ENCODE measurements at places on chromosomes 1 and 21.

GRCh38 chr1:226704169-226704937 lies 34.7 kb downstream of the ITPKB start:
- no peak for DNase-seq

DNA sequence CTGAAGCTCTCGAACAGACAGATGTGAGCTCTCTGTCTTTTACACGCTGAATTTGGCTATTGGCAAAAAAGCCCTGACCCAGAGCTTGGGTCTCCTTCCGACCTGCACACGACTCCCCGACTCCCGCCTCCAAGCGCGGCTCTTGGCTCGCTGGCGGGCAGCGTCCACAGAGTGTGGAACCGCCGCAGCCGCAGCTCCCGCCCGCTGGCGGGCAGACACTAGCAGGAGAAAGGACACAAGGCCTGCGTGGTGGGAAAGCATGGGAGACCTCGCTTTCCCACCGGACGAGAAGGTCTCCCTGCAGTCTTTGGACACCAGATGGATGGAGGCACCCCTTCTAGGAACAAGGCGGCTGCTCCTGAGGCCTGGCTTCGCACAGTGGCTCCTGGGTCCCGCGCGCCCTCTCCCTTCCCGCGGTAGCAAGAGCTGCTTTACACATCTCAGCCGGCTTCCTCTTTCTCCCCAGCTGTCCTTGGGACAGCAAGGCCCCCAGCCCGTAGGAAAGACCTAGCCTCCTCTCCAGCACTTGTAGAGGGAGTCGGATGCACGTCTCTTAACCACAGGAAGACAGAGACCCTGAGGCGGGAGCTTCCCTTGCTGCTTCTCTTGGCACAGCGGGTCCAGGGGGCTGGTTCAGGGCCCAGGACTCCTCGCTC lies 92.1 kb downstream of the PRKAB2 start:
- peak; percentile 5 for DNase-seq

DNA sequence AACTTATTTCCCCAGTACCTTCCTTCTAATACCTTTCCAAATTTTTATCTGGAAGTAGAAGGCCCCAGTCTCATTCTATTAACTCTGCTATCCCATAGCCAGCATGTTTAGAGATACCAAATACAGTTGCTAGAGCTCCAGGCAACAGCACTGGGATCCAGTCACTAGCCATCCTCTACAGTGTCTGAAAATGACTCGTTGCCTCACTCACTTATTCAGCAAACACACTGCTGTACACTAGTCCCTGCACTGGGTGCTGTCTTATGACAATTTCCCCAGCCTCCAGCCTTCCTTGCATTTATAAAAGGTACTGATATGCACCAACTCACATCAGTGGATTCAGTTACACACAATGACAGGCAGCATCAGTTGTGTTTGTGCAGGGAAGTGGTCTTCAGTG lies 179.0 kb downstream of the DSCAM start:
- no peak for DNase-seq

DNA sequence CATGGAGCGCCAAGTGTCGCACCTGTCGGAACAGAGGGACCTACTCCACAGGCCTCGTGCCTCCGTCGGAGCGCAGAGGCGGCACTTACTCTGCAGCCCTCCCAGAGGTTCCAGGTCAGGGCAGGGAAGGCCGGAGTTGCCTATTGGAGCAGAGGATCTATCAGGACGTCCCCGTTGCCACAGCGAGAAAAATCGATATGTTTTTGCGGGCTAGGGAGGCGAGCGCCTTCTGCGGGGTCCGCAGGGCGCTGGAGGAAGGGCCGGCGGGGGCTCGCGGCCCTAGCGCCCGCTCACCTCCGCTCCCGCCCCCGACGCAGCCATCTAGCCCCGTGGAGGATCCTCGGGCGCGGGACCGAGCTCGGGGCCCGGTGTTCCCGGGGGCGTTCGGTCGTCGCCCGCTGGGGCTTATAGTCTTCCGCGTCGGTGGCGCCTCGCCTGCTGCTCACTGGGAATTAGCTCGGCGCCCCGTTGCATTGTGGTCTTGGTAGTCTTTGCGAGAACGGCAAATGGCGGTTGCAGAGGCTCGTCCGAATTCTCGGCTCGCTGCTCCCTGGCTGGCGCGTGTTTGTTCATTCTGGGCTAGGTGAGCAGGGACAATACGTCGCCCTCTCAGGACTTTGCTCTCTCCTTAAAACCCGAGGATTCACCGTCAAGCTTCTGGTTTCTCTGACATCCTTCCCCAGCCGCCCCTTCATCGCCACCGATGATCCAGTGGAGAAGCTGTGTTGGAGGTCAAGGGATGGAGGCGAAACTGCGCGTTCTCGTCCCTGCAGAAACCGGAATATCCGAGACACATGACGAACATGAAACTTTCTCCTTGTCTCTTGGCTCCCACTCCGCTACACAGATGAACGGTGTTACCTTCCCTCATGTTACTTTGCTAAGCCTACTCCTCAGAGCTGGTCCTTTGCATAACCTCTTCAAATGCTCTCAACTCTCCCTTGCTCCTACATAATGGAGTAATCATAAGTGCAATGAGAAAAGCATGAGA lies at the start of gene JTB:
Gene JTB, minus strand, starts transcription at position 425 of the 991 bp plus-strand sequence. Its CDS starts 422 bp downstream, at position 3.
- DNase-seq: peak; percentile 82

DNA sequence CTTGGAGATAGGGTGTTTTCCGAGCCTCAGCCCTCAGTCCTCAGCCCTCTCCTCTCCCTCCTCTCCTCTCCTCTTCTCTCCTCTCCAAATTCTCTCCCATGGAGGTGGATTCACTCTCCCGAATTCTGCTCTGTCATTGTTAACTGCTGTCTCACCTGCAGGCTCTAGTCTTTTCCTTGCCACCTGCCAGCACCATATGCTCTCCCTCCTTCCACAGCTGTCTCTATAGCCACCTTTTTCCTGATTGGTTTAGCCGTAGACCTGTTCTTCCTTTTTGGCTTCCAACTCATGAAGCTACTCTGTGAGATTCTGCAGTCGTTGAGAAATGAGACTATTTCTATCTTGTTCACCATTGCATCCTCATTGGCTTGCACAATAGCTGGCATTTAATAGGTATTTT lies 19.7 kb downstream of the COG2 start:
- no peak for DNase-seq

GRCh38 chr1:66384258-66384921 lies 149.6 kb upstream of the SGIP1 start:
- no peak for DNase-seq

DNA sequence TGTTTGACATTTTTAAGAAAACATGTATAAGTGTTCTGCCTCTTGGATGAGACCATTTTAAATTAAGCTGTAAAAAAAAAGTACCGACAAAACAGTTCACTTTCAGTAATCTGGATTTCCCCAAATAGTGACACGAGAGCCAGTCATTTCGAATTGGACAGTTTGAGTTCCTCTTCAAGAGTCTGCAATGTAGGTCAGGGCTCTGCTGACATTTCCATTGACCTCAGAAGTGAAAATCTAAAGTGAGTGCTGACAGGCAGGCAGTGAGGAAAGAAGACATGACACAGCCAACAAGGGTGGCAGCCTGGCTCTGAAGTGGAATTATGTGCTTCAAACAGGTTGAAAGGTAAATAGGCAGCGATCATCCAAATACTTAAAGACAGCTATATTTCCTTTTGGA lies at the start of gene IL23R:
Gene IL23R, plus strand, starts transcription at position 259 of the 400 bp plus-strand sequence. CDS start 1,667 bp downstream, outside the sequence.
- no peak for DNase-seq

- peak; percentile 28 for DNase-seq
These were observed 10.6 kb downstream of the GFI1 start for GRCh38 chr1:92476071-92476631.

GRCh38 chr1:204001166-204001901 lies 71.6 kb upstream of the SOX13 start:
- DNase-seq: no peak

- no peak for DNase-seq
These were observed 158.7 kb downstream of the DSCAM start for GRCh38 chr21:40688106-40688864.

GRCh38 chr21:38365521-38365920 lies 108.7 kb downstream of the KCNJ15 start:
- DNase-seq: no peak

- no peak for DNase-seq
These were observed 33.2 kb downstream of the KCND3 start for GRCh38 chr1:111956155-111956771.

DNA sequence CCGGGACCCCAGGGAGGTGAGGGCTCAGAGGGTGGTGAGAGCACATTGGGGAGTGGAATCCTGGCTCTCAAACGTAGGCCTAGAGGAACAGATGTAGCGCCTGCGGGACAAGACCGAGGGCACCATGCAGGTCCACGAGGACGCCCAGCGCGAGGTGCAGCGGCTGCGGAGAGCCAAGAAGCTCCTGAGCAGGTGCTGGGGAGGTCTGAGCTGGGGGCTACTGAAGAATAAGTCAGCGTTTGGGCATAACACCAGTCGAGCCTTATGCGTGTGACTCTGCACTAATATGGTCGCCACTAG lies 2.6 kb upstream of the NBPF3 start:
- no peak for DNase-seq

GRCh38 chr1:227343206-227343605 lies 24.9 kb upstream of the CDC42BPA start:
- no peak for DNase-seq

DNA sequence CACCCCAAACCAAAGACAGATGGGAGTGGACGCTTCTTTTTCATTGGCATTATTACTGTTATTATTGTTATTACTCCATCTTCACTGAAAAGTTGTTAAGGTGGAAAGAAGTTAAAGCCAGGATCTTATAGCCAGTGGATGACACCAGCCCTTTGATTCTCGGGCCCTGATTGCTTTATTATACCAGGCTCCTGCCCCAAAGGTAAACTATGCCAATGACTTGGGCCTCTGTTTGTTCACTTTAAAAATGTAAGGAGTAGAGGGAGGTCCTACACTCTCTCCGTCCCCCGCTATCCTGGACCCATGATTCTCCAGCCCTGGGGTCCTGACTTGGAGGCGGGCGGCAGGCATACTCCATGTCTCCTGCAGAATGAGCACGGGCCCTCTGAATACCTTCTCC lies 106.8 kb downstream of the TOMM20 start:
- DNase-seq: no peak

DNA sequence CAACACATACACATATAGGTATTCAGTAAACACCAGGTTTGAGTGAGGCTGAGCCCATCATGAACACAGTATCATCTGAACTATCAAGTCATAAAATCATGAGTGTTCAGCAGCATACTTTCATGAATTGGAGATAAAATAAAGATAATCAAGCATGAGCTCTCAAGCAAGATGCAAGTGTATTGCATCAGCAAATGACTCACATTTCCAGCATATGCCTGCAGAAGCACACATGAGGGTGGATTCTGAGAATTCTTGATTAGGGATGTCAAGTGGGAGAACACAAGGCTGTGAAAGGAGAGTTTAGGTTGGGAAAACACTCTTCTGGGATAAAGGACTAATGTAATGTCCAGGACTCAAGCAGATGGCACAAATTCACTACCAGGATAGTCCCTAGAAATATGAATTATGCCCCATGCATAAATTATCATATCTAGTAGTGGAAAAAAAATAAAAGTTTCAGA lies 299.2 kb downstream of the SRGAP2C start:
- no peak for DNase-seq

GRCh38 chr1:64871256-64871655 lies 95.1 kb downstream of the JAK1 start:
- DNase-seq: no peak

DNA sequence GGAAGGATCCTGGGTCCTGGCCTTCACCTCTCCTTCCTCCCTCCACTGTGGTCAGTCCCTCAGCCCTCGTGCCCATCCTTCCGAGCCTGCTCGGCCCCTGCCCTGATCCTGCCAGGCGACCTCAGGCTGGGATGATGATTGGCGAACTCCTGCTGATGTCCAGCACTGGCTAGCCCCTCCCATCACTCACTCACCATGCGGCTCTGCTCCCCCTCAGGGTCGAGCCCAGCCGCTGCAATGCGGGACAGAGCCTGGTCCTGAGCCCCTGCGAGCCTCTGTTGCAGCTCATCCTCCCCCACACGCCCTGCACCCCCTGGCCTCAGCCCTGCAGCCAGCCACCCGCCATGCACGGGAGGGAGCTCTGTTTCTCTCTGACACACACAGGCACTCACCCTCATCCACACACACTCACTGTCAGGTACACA lies 100.2 kb downstream of the DMRTB1 start:
- no peak for DNase-seq

Measured in stimulated activated CD4-positive, alpha-beta T cell treated with anti-CD3 and anti-CD28 coated beads, Interleukin-12 subunit alpha, Interleukin-12 subunit beta, amount 100 ng/mL, for 4 hours (primary cell).